ENCODE measurements at places on chromosomes 12 and 14.

DNA sequence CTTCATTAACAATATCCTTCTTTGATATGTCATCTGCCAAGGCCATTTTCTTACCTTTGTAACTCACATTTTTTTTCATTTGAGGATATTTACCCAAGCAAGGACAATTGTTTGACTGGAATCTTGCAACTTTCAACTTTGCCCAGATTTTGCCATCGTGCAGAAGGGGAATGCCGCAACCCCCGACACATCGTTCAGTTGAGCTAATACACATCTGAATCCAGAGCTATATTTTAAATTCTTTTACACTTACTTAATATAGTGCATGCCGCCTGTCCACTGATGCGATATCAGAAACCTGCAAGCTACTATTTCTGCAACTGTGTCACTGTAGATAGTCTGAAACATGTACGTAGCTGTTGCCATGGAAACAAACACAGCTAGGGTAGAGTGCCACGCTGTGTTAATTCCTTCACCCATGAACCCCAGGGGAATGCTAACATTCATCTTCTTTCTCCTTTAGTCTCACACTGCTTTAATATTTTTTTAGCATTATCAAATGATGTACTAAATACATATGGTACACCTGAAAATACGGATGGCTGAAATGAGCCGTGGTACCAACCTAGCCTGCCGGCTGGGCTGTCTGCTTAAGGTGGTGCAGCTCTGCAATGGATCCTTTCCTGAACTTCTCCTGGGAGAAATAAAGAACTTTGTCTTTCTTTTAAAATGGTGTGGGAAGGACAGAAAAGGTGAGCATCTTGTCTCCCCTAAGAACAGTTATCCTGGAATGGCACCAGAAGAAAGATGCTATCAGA, 77.0 kb upstream of the FOXN3 start:
- no peak for DNase-seq

DNA sequence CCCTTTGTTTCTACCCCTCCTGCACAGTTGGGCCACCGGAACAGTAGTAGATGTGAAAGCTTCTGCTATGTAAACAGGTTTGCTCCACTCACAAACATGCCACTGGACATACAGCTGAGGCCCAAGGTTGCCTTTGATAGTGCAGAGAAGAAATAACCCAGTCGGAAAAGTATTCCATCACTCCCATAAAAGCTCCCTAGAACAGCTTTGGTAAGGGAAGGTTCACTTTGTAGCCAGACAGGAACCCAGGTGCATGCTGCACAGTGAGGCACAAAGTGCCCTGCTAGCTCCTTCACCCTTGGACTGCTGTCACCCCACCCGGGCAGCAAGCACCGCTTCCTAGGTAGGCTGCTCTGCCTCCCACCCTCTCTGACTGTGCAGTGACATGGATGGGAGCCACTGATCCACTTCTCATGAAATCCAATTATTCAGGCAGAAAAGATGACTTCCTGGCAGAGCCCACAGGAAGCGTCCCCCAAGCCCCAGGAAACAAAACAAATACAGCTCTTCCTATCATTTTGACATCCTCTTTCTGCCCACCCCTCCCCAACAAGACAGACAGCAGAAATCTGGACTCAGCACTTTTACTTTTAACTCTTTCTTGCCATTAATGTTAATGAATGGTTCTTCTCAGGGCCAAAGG, 100.2 kb downstream of the SRGAP1 start:
- no peak for DNase-seq

DNA sequence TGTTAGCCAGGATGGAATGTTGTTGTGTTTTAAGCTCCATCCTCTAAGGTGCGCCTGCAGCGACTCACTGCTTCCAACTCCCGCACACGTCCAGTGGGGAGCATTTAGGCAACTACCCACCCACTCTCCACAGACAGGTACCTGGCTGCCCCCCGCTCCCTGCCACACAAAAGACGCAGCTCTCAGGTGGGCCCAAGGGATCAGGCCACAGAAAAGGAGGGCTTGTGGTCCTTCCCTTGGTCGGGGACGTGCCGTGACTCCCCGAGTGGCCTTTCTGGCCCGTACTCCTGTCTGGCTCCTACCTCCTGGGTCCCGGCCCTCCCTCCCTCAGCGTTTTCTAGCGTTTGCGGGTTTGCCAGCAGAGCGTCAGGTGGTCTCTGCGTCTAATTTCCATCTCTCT, 16.2 kb downstream of the TEDC1 start:
- no peak for DNase-seq

- no peak for DNase-seq
Observed at GRCh38 chr12:46892887-46893286, 67.1 kb upstream of the SLC38A4 start.

GRCh38 chr12:113837084-113837483, 129.0 kb downstream of the RBM19 start:
- no peak for DNase-seq

DNA sequence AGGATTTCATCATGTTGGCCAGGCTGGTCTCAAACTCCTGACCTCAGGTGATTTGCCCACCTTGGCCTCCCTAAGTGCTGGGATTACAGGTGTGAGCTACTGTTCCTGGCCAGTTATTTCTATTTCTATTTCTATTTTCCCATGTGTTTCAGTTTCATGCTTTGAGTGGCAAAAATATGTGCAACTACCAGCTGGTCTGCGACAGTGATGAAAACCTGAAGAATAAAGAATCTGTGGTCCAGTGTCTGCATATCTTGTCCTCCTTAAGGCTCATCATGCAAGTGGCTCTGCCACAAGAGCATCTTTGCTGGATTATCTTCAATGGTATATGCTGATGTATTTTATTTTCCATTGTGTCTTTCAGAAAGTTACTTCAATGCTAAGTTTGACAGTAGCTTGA, 17.4 kb downstream of the CFAP54 start:
- DNase-seq, result no peak

GRCh38 chr12:14256555-14257169, 108.8 kb upstream of the ATF7IP start:
- peak; percentile 80 for DNase-seq

DNA sequence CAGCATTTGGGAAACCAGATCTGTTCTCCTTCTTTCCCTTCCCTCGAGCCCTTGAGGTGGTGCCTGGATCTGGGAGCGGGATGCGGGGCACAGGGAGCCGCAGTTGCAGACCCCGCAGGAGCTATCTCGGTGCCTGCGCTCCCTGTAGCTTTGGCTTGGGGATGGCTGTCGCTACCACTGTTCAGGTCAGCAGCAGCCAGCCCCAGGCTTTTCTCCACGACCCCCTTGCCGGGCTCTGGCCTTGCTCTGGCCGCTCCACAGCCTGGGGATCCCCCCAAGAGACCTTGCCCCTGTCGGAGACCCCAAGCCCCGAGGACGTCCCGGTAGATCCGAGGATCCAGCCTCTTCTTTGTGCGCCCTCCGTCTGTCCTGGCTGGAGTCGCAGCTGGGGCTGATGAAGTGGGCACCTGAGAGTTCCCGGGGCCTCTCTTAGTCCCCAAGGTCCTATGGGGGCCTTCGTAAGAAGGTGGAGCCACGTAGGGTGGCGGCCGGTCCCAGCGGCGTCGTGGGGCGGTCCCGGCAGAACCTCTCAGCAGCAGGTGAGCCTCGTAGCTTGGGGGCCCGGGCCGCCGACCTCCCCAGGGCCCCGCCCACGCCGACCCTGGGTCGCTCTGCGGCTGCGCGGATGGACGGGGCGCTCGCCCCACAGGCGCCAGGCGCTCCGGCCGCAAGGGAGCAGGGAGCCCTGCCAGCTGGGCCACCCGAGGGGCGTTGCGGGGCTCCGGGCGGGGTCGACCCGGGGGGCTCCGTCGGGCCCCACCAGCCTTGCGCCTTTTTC, 1.3 kb downstream of the DDN start:
- peak; percentile 50 for DNase-seq

DNA sequence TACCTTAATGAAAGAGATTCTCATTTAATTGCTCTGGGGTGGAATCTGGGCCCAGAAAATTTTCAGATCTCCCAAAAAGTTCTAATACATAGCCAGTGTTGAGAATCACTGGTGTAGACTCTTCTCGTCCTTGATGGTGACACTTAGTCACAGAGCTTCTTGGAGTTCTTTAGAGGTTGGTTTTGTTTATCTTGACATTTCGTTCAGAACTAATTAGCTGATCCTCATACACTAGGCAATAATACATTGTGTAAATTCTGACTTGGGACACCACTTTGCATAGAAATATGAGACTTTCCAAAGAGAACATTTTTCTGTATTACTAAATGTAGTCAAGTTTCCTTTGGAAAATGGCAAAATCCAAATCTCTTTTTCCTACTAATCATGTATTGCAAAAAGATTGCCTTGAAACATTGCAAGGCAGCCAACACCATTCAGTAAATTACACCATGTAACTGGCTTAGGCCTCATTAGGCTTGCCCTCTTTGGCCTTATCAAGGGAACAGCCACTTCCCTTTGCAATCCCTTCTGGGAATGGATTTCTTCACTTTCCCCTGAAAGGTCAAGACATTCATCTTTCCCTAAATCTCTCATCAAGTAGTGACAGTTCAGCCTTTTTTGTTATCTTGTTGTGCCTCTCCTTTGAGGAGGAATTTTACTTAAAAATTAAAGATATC, 102.2 kb downstream of the PAH start:
- no peak for DNase-seq

DNA sequence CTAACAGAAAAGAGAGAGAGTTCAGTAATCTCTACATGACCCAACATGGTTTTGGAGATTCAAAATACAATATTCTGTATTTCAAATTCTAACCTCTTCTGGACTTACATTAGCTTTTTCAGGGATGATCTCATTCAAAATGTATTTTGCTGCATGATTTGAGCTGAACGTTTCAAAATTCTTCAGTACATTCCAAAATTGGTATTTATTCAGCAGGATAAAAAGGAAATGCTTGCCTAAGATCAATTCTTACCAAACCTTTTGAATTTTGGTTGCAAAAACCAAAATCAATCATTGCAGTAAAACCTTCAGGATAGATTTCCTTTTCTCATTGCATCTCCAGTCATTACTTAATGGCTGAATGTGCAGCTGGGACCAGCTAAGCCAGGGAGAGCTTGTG, 1761.3 kb upstream of the SEL1L start:
- no peak for DNase-seq

- DNase-seq, result no peak
Observed at GRCh38 chr14:36512585-36513003, 7.4 kb downstream of the NKX2-1 start.

- DNase-seq, result peak; percentile 75
Observed at GRCh38 chr14:61695695-61696527, 598 bp downstream of the HIF1A start.

DNA sequence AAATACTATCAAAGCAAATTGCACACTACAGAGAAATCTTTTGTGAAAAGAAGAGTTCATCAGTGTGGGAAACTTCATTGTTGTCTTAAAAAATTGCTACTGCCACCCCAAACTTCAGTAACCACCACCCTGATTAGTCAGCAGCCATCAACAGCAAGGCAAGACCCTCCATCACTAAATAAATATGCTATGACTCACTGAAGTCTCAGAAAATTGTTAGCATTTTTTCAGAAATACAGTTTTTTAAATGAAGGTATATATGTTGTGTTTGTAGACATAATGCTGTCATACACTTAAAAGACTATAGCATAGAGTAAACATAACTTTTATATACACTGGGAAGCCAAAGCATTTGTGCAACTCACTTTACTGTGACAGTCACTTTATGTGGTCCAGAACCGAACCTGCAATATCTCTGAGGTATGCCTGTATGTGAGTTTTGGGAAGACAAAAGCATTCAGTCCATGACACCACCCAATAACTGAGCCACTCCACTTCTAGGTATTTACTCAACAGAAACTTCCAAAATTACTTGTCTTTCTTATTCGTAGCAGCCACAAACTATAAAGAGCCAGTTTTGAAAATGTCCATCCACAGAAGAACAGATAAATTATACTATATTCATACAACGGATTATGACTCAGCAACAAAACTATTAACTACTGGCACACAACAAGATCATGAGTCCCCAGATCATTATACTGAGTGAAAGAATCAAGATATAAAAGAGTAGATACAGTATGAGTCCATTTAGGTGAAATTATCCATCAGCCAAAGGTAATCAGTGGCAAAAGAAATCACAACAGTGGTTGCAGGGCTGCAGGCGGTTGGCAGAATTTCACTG, 649.6 kb downstream of the BCL11B start:
- DNase-seq, result no peak

DNA sequence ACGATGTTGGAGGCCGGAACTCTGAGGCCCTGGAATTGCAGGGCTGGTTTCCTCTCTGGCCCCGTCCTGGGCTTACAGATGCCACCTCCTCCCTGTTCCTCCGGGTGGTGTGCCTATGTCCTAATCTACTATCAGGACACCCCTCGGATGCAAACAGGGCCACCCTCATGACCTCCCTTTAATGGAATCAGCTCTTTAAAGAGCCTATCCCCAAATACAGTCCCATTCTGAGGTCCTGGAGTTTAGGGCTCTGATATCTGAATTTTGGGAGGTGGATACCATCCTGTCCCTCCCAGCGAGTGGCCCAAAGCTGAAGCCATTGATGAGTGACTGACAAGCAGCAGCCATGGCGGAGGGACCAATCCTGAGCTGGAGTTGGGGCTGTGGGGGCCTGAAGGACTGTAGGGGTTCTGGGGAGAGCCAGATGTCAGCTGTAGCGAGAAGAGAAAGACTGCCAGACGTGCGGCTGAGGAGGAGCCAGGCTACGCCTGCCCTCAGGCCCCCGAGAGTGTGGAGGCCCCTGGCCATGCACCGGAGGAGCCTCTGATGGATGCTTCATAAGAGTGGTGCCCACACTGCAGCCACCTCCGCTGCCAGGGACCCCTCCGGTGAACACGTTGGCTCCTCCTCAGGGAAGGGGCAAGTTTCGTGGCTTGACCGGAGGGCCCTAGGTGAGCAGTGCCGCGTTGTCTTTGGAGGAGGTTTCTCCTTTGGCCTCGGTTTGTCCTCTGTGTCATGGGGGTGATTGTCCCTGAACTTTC, 100.2 kb downstream of the KIF26A start:
- no peak for DNase-seq

DNA sequence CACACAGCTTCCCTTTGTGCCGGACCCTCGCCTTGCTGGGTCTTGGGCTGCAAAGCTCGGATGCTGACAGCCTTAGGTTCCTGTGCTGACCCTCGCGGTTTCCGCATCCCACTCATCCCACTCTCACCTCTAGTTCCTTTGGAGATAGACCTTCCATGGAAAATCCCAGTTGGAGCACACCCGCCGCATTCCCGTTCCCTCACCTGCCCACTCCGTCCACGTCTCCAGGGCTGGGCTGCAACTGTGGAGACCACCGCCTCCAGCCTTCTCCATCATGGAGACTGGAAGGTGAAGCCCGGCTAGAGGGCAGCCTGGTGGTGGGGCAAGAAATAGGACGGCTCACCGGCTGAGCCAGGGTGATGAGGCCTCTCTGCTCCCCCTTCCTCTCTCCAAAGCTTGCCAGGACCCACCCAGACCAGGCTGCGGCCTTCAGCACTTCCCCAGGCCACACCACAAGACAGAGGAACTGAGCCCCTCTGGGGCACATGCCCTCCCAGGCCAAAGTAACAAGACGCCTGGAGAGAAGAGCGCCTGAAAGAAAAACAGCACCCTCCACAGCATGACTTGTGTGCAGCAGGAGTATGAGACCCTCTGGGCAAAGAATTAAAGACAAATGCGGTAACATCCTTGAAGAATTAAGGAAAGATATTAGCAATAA, 15.0 kb downstream of the TMEM121 start:
- DNase-seq, result no peak

GRCh38 chr12:54376596-54376995, 7.9 kb downstream of the ZNF385A start:
- DNase-seq, result no peak

Data from glutamatergic neuron (in vitro differentiated cells).